ENCODE measurements at places on chromosomes 6 and 20.

DNA sequence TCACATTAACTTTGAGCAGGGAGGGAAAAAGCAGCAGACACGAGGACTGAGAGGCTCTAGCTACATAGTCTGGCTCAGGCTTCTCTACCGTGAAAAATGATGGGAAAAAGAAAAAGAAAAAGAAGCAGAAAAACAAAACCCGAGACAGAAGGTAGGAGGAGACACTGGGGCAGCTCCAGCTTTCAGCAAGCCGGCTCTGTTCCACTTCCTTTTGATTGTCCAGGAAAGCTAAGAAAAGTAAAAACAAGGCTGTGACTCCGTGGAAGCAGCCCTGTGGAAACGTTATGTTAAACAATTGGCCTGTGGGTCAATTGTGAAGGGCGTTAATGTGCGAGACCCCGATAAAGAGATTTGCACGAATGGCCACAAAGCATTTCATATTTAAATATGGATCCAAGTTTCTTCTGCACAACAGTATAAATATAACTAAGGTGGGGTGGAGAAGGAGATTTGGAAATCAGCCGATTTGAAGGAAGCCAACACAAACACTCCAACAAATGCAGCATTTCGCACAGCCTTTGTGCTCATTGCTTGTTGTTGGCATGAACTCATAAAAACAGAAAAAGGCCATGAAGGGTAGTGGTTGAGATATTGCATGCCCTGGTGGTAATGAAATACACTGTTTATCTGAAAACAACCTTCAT lies 236.9 kb upstream of the JAG1 start:
- no peak for DNase-seq

DNA sequence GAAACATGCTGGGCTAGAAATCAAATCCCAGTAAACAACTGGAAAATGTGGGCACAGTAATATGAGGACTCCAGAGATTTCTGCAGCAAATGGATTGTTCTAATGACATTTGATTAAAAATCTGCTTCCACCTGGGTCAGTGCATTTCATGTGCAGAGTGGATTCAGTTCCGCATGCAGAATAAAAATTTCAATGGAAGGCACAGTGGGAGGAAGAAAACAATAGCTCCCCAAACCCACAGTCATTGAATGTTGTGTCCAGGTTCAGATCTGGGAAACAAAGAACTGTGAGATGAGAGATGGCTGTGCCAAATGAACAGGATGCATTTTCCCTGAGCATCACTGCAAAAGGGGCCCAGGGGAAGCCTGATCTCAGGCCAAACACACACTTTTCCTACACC lies 403.1 kb downstream of the BTBD9 start:
- DNase-seq, result no peak

DNA sequence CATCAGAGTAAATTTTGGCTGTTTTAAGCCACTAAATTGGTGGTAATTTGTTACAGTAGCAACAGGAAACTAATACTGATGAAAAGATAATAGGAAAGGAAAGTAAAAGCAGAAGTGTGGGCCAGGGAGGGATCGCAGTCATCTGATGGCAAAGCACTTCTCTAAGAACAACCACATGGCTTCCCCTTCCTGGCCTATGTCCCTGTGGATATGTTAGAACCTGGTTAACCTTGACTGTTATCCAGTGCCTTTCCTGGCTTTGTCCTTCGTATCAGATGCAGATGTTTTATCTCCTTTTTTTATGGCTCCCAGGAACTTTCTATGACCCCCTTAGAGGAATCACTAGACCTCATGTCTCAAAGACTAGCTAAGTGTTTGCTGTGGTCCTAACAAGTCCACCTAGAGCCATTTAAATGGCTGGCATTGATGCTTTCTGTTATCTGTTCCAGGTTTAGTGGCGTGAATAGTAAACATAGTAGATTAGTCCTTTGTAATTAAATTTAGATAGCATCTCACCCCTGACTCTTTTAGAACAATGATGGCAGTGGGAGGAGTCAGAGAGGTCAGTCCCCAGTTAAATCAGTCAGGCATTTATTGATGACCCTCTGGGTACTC lies 79.2 kb upstream of the PHACTR2 start:
- no peak for DNase-seq

DNA sequence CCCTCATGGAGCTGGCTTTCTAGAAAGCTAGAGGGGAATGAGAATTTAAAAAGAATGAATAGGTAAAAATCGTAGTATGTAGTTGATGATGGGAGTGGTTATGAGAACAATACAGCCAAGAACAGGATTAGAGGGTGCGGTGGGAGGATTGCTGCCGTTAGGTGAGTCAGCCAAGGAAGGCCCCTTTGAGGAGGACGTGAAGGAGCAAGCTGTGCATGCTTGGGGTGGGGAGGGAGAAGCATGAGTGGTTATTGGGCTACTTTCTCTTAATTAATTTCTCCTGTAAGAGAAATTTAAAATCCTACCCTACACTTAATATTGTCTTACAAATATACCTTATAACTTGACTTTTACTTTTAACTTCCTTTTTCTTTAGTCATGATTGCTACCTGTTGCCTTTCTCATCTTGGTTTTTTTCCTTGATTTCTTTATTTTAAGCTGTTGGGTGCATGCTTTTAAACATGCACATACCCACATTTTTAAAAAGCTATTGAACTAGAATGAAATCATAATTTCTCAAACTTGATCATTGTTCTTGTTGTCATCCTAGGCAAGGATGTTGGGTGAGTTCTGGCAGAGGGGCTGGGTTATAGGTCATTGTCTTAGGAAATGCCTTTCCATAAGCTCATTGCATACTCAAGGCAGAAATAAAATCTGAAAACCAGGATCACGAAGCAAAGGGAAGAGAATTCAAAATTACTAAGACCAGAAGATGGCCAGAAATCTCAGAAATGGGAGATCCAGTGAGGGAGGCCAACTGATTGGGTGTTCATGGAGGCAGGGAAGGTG lies 114.5 kb downstream of the TCP11 start:
- no peak for DNase-seq

Data from central memory CD8-positive, alpha-beta T cell (primary cell).